ENCODE measurements at places on chromosomes 16 and 17. TPM values are rescaled to one million over a fixed set of nuclear protein-coding genes. Genes with fewer than 3 reads are reported as not detected.

DNA sequence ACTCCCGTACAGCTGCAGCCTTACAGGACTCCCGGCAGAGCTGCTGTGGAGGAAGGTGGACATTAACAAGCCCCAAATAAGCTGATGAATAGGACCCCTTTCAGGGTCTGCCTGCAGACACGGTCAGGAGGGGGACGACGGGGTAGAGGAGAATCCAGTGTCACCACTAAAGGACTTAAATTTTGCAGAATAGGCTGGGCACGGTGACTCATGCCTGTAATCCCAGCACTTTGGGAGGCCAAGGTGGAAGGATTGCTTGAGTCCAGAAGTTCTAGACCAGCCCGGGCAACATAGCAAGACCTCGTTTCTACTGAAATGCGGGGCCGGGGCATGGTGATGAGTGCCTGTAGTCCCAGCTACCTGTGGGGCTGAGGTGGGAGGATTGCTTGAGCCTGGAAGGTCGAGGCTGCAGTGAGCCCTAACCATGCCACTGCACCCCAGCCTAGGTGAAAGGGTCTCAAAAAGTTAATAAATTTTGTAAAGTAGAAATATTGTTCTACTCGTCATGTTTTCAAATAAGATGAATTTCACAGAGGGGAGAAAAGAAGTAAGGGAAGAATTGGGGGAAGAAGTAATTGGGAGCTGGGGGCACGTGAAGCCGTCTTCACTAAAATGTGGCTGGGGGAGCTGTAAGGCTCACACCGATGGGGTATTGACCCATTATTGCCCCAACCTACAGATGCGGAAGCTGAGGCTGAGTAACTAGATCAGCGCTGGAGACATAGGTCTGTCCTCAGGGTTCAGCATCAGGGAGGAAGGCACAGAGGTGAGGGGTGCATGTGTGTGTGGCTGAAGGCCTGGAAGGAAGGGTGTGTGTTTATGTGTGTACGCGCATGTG is 4.7 kb downstream of the LITAFD start:
- H3K4me1 ChIP-seq = peaks cover 45% of the 10 kb centered on the region
- H3K27ac ChIP-seq = peak overlapping the region; percentile 84
- peaks cover 13% of the 10 kb centered on the region for H3K27me3 ChIP-seq
- peak overlapping the region; percentile 34 for H3K4me3 ChIP-seq
- H3K36me3 ChIP-seq = peaks cover 17% of the 10 kb centered on the region

GRCh38 chr17:8079291-8080207 is 8.0 kb downstream of the ALOX12B start:
- peaks cover 5% of the 10 kb centered on the region for H3K4me1 ChIP-seq
- H3K27me3 ChIP-seq = peaks cover 64% of the 10 kb centered on the region
- H3K4me3 ChIP-seq = peak overlapping the region; percentile 81
- no peak for DNase-seq

DNA sequence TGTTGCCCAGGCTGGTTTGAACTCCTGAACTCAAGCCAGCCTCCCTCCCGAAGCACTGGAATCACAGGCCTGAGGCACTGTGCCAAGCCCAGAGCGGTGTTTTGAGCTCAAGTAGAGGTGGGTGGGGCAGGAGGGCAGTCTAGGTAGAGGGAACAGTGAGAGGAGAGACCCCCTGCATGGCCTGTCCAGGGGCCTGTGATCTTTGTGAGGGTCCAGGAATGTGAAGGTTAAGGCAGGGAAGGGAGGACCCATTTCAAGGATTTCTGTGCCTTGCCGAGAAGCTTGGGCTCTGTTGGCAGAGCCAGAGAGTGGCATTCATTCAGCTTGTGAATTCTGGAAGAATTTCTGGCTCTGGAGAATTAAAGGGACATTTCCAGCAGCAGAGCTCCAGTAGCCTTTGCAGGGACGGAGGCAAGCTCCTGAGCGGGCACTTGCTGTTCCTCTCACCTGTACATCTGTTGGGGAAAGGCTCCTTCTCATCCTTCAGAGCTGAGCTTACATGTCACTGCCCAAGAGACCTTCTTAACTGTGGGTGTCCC is 2.7 kb downstream of the WWOX start:
- no peaks in the 10 kb centered on the region for H3K36me3 ChIP-seq
- H3K27ac ChIP-seq = no peak overlapping the region
- no peak for DNase-seq
- no peak overlapping the region for H3K4me3 ChIP-seq

- no peaks in the 10 kb centered on the region for H3K27me3 ChIP-seq
- H3K4me1 ChIP-seq = peaks cover 19% of the 10 kb centered on the region
- H3K36me3 ChIP-seq = no peaks in the 10 kb centered on the region
- H3K27ac ChIP-seq = no peak overlapping the region
Measured at GRCh38 chr17:56482229-56482628, 111.3 kb upstream of the NOG start.

DNA sequence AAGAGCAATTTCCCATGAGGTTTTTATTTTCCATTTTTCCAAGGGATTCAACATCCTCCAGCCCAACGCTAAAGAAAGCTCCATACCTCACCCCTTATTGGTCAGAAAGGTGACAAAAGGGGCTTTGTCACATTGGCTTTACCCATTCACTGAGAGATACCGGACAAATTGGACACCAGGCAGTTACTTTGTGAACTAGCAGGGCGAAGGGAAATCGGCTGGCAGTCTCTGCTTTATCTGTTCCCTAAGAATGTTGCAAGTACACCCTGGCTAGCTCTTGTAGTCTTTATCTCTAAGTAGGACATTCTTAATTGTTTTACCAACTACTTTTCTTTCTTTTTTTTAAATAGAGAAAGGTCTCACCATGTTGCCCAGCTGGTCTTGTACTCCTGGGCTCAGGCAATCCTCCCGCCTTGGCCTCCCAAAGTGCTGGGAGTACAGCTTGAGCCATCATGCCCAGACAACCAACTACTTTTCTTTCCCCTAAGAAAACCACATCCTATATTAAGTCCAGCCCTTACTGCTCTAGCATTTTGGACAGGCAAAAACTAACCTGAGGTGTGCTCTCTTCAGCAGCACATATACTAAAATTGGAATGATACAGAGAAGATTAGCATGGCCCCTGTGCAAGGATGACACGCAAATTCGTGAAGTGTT is 16.8 kb downstream of the PRPSAP1 start:
- peaks cover 28% of the 10 kb centered on the region for H3K4me1 ChIP-seq
- H3K4me3 ChIP-seq = no peak overlapping the region
- no peak overlapping the region for H3K27ac ChIP-seq

DNA sequence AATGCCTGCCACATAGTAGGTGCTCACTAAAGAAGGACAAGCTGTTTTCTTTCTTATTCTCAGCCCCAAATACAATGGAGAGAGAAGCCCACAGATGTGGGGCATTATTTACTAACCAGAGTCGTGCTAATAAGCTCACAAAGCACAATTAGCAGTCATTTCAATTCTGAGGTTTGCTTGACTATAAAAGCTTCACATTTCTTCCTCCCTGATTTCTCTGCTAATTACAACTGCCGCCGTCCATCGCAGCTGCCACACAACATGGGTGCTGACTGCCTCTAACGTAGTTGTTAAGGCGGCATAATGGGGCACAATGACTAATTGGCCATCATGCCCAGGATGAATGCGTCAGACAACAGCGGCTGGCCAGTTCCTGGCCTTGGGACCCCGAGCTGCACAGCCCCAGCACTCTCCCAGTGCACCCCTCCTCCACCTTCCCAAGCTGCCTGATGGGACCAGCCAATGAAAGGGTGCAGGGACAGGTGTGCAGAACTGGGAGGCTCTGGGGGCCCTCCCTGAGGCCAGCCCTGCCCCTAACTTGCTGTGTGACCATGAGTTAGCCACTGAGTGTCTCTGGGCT is 109.2 kb downstream of the CCT6B start:
- DNase-seq = no peak
- H3K27me3 ChIP-seq = peaks cover 8% of the 10 kb centered on the region
- no peaks in the 10 kb centered on the region for H3K36me3 ChIP-seq
- H3K27ac ChIP-seq = no peak overlapping the region

DNA sequence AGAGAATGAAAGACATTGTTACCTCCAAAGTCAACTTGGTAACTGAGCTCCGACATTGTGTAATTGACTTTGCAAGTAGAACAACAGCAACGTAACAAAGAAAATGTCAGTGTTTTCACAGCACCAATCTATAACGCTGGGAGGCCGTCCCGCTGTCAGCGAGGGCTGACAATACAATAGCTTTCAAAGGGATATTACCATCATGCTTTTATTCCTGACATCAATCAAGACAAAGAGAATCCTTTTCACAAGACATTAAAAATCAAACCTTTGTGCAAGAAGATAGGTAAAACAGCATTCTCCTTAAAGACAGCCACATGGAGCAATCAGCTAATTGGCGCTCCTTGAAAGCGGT is 6.2 kb downstream of the ZNF423 start:
- no peak overlapping the region for H3K27ac ChIP-seq
- no peaks in the 10 kb centered on the region for H3K36me3 ChIP-seq
- no peaks in the 10 kb centered on the region for H3K4me1 ChIP-seq

DNA sequence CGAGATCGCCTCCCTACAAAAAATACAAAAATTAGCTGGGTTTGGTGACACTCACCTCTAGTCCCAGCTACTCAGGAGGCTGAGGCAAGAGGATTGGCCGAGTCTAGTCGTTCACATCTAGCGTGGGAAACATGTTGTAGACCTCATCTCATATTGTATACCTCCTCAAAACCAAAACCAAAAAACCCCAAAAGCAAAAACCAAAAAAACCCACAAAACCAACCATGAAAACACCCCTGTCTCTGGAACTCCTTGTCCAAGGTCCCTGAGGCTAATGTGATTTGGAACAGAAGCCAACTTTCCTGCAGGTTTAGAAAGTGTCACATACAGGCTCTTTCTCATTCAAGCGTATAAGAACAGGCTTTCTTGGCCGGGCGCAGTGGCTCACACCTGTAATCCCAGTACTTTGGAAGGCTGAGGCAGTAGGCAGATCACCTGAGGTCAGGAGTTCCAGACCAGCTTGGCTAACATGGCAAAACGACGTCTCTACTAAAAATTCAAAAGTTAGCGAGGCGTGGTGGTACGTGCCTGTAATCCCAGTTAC is 29.0 kb downstream of the RAB11FIP3 start:
- H3K4me1 ChIP-seq = peaks cover 14% of the 10 kb centered on the region
- no peak for DNase-seq
- H3K4me3 ChIP-seq = no peak overlapping the region
- H3K27me3 ChIP-seq = no peaks in the 10 kb centered on the region
- H3K27ac ChIP-seq = no peak overlapping the region

DNA sequence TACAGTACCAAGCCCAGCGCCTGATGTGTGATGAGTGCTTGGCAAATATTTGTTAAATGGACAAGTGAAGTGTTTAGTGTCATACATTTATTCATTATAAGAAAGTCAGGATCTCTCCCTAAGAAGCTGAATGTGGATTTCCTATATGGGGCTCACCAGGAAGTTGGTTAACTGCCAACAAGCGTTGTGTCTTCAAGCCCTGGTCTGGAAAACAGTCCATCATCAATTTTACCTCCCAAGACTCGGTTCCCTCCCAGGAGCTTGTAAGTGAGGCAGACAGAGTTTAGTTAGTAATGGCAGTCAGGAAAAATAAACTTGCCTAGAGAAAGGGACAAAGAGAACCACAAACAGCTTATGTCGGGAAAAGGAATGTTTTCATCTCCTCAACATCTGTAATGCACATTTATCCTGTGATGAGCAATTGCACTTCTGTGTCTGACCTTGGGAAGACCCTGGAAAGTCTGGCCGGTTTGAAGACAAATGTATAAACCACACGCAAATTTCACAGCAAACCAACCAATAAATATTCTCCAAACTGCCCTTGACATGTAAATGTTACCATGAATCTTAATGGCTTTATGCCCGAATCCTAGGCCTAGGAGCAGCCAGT is 28.3 kb downstream of the C16orf95 start:
- no peak overlapping the region for H3K27ac ChIP-seq
- peaks cover 29% of the 10 kb centered on the region for H3K36me3 ChIP-seq

DNA sequence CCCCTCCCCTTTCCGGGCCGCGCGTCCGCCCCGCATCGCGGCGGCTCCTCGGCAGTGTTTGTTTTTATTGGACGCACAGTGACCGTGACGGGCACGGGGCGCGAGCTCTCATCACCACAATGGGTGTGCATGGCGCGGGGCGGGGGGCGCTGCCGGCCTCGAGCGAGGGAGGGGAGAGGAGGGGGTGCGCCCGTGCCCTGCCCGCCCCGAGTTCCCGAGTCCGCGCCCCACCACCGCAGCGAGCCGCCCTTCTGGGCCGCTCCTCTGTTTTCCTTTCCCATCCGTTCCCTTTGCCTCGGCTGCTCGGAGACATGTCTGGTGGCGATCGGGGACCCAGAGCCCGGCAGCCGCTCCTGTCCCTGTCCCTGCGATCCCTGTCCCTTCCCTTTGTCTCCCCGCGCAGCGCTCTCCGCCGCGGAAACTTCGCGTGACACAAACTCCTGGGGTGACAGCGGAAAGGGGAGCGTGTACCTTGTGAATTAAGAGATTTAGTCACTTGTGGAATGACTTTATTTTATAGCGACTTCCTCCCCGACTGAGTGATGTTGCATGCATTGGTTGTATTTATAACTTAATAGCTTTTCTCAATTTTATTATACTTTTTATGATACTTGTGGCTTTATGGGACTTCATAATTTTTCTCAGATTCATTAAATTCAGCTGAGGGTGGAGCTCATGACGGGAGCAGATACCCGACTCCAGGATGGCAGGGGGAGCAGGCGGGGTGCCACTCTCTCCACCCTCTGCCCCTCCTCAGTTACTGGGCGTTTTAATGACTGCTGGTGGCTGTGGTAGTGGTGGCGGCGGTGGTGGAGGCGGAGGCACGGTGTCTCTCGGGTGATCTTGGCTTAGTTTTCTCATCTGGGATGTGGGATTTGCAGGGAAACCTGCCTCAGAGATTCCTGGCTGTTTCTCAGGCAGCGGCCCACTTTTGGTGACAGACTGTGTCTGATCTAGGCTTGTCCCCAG is 40.8 kb downstream of the MRM1 start:
- H3K36me3 ChIP-seq = no peaks in the 10 kb centered on the region
- H3K27me3 ChIP-seq = peaks cover 70% of the 10 kb centered on the region
- no peak overlapping the region for H3K27ac ChIP-seq

NT5M gene
- 0.53 TPM for total RNA-seq

CMTM4 gene
- 21.4 TPM for total RNA-seq

ARHGAP23 gene
- total RNA-seq = 197 TPM
